Ovary (tissue), 10 donors: ENCODE measurements at places on chromosomes 3 and 15. TPM values are rescaled to one million over a fixed set of nuclear protein-coding genes. Genes with fewer than 3 reads are reported as not detected.
A peak's percentile ranks its signal among the peaks of the same experiment; 100 is the strongest.

DNA sequence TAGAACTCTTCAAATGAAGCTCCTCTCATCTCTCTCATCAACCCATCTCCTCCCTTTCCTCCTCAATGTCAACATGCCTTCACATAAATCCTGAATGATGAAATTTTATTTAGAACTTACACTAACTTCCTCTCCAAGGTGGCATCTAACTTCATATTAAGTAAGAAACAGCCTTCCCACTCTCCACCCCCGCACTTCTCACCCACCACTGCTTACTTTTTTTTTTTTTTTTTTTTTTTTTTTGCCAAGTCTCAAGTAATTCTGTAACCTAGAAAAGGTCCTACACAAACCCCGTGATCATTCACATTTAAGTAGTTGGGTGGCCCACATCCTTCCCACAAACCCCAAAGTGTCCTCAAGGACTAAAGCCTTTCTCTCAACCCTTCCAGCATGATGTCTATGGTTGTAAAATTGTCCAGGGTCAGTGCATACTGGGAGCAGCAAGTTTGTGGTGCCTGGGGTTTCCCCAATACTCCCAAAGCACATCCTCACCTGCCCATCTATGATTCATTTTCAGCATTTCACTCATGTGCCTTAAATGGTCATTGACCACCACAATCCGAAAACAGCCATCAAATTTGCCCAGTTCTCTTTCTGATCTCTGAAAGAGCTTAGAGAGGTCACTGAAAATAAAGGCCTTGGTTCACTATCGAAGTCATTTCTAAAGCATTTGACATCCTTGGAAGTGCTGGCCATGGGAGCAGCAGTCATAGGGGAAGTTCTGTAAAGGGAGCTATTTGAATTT, 47.2 kb downstream of the CD86 start:
- no peak overlapping the region for H3K27ac ChIP-seq
- H3K4me1 ChIP-seq: peaks cover 3% of the 10 kb centered on the region
- no peak overlapping the region for H3K4me3 ChIP-seq
- DNase-seq: no peak
- H3K36me3 ChIP-seq: no peaks in the 10 kb centered on the region

DNA sequence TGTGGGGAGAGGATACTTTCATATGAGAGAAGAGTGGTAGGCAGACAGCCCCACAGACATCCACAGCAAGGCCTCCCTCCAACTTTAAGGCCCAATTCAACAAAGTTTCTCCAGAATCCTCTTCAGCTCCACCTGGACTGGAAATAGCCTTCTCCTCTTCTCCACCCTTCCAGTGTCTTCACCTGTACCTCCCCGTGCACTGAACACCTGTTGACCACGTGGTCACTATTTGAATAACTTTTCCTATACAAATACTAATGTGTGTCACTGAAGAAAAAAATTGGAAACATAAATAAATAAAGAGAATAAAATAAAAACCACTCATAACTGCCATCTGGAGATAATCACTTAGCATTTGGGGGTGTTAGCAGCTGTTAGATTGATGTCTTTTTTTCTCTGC, 52.9 kb downstream of the CCNL1 start:
- H3K27me3 ChIP-seq: no peaks in the 10 kb centered on the region
- peak overlapping the region; percentile 41 for H3K27ac ChIP-seq

- DNase-seq: peak; percentile 74
- no peak overlapping the region for H3K27ac ChIP-seq
- no peak overlapping the region for H3K4me3 ChIP-seq
- no peaks in the 10 kb centered on the region for H3K36me3 ChIP-seq
Observed at GRCh38 chr15:70504299-70504951, 258.9 kb downstream of the UACA start.

DNA sequence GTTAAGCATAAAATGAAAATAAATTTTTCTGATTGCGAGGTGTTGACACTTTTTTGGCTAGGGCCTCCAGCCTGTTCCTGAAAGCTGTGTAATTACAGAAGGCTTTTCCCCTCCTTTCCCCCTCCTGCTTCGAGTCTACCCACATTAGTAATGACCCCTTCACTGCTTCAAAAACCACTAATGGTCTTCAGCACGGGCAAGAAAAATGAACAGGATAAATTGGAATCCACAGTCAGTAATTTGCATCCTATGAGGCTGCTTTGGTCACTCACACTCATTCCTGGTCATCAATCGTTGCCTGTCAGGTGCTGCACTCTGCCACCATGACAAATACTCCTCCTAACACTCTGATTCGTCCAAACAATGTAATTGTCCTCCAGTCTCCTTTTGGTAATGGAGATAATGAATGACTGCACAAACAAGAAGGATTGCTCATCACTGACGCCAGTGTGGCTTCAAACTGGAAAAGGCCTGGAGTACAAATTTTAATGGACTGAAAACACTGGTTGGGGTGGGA, 148.6 kb downstream of the MEIS2 start:
- no peak overlapping the region for H3K4me3 ChIP-seq
- H3K4me1 ChIP-seq: no peaks in the 10 kb centered on the region
- no peaks in the 10 kb centered on the region for H3K36me3 ChIP-seq
- no peak overlapping the region for H3K27ac ChIP-seq

Gene NOX5
- 0.10 TPM for total RNA-seq

Gene ALDH1A2
- total RNA-seq: 10.3 TPM
